Breast epithelium (tissue), 4 donors: ENCODE measurements at places on chromosomes 1 and 21.

- DNase-seq: no peak
Observed at GRCh38 chr1:228851193-228851592, 115.9 kb downstream of the RHOU start.

DNA sequence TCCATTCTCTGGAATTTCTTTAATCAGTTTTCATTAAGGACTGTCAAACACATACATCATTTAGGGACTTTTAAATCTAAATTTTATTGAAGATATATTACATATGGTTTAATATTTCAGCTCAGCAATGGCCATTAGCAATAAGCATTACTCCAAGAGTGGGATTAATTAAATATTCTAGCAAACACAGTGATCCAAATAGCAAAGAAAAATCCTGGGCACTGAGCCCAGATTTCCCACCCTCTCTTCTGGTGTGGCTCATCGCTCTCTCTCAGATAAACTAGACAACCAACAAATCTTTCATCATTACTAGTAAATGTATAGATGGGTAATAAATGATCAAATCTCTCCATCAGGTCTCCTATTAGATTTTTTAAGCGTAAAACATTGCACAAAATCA, 53.5 kb upstream of the FOXD3 start:
- DNase-seq: no peak

DNA sequence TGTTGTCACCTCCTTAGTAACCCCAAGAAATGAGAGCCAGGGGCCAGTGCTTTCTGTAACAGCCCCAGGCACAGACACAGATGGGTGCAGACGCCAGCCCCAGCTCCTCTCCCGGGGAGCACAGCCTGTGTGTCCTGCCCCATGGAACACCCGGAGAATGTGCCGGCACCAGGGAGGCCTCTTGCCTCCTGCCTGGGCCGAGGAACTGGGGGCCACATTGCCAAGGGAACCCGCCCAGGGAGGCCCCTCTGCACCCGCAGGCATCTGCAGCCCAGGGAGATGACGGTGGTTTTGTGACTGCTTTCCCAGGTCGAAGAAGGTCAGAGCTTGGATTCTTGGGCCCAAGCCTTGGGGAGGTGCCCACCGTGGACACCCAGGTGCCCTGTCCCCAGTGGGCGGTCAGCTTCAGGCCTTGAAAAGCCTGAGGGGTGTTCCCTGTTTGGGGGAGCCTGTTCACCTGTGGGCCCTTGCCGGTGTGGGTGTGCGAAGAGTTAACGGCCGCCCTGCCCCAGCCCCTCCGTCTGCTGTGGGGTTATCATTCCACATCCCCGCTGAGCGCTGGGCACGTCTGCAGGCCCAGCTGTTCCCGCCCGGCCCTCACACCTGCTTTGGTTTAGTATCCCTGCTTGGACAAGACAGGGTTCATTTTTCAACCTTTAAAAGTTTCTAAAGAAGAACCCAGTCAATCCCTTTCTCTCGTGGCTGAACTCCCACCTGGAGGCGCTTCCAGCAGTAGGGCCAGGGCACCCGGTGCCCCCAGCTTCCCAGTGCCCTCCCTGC, 62.5 kb downstream of the MORN1 start:
- no peak for DNase-seq

GRCh38 chr1:153527683-153528040, 8.1 kb downstream of the S100A6 start:
- DNase-seq: no peak

DNA sequence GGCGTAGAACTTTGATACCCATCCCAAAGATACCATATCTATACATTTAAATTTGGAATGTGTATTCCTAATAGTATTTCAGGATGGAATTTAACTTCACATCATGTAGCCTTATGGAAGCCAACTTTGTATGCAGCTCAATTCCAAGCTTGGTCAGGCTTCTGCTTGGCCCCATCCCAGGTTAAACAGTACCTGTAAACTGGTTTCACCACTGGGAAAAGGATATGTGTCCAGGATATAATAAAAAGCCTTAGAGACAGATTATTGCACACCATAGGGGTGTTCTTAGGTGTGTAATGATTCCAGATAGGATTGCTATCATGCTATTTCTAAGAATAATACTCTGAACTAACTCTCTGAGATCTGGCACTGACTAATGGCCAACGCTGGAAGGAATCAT, 28.1 kb downstream of the ADAM30 start:
- DNase-seq: no peak

GRCh38 chr1:242788771-242789170, 264.3 kb upstream of the PLD5 start:
- no peak for DNase-seq

DNA sequence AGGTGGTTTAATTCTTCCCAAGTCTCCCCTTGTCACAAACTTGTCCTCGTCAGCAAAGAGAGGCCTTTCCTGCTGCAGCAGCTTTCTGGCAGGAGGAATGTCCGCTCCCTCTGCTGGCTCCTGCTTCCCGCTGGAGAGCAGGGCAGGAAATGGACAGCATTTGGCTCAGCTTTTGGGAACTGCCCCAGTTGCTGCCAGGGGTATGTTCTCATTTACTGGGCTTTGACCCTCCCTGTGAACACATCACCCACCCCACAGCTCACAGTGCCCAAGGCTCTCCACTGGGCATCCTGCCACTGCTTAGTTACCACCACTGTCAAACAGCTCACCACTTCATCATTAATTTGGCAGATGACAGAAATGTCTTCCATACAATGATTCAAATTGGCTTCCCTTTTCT, 75.4 kb downstream of the MRPL37 start:
- no peak for DNase-seq

GRCh38 chr21:40901691-40902090, 54.7 kb upstream of the DSCAM start:
- peak; percentile 67 for DNase-seq

DNA sequence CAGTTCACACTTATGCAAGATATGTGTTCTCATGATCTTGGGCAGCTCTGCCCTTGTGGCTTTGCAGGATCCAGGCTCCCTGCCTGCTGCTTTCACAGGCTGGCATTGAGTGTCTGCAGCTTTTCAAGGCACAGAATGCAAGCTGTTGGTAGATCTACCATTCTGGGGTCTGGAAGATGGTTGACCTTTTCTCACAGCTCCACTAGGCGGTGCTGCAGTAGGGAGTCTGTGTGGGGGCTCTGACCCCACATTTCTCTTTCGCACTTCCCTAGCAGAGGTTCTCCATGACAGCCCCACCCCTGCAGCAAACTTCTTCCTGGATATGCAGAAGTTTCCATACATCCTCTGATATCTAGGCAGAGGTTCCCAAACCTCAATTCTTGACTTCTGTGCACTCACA, 500.5 kb downstream of the BRINP3 start:
- no peak for DNase-seq

- no peak for DNase-seq
Observed at GRCh38 chr1:233912909-233913308, 8.4 kb downstream of the SLC35F3 start.

GRCh38 chr1:8945568-8945967, at the start of gene CA6:
TSS of gene CA6 (plus strand) at chr1:8945868. CDS start at chr1:8945887, 19 bp downstream.
- no peak for DNase-seq

DNA sequence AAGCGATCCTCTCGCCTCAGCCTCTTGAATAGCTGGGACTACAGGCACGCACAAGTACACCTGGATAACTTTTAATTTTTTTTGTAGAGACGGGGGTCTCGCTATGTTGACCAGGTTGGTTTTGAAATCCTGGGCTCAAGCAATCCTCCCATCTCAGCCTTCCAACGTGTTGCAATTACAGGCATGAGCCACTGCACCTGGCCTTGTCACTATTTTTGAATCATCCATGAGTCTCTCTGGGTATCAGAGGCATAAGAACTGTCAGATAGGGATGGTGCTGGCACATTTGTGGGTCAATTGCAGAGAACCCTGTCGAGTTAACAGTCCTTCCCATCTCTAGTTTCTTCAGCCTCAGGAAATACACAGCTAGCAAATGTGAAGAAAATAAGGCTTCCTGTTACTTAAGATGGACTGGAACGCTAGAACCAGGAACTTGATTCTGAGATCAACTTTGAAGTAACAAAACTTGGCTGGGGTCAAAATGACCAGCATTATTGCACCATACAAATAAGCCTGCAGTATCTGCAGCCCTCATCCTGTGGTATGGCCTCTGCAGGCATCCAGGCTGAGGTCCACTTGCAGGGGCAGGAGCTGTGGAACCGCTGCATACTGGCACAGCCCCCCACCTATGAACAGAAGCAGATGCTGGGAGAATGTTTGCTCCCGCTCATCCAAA, 124.3 kb upstream of the GADD45A start:
- no peak for DNase-seq

DNA sequence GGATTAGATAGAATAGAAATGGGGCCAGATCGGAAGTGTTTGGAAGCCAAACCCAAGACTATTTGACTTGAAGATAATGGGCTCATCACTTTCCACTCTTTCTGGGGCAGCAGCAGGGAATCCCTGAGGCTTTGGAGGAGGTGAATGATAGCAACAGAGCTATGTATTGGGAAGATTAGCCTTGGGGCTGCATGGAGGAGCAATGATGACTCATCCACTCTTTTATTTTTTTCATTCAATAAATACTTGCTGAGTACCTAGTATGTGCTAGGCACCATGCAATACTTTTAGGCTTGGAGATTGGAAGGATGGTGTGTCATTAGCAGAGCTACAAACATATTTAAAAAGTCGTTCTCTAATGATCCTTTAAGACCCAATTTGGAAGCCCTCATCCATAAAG, 166.9 kb upstream of the FOXD3 start:
- no peak for DNase-seq

GRCh38 chr1:201585901-201586300, 47.0 kb downstream of the NAV1 start:
- no peak for DNase-seq

DNA sequence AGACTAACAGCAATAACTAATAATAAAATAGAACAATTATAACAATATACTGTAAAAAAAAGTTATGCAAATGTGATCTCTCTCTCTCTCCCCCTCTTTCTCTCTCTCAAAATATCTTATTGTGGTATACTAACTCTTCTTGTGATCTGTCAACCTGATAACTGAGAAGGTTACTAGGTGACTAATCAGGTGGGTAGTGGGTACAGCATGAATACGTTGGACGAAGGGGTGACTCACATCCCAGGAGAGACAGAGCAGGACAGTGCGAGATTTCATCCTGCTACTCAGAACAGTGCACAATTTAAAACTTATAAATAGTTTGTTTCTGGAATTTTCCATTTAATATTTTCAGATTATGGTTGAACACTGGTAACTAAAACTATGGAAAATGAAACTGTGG, 257.5 kb downstream of the LRRC40 start:
- DNase-seq: no peak

DNA sequence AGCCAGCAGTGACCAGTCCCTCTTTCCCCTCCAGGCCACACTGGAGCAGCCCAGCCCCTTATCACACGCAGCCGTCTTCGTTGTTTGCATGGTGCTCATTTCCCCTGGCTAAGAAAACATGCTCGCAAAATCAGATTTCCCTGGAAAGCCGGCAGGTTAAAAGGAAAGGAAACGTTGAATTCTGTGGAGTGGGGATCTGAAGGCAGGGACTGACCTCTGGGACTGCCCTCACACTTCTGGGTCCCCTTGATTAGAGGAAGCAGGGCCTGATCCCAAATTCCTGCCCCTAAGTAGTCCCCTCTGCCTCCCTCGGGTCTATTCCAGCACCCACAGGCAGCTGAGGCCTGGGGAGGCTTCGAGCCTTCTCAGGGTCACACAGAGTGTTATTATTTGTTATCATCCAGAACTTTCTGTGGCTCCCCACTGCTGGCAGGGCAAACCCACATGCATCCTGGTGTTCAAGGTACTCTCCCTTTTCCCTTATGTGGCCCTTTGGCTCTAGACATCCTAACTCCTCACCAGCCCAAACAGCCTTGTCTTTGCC, 125.2 kb upstream of the ZBTB40 start:
- DNase-seq: peak; percentile 9

DNA sequence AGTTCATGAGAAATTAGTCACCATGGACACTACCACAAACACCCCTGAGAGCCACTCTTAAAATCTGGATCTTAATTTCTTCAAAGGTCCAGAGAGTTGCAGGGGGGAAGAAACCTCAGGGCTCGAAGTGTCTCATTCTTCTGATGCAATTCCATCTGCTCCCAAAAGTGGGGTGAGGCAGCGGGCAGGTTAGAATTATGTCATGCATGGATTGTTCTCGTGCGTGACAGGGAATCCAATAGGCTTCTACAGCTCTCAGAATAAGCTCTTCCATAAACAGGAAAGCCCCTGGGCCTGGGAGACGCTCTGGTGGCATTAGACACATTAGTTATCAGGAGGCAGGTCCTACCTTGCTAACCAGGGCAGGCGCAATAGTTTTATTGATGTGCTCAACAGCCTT, 8.4 kb downstream of the ENO1 start:
- DNase-seq: no peak

- DNase-seq: no peak
Observed at GRCh38 chr1:225768662-225769426, 8.8 kb upstream of the SRP9 start.

- DNase-seq: no peak
Observed at GRCh38 chr1:183656355-183656754, 3.2 kb upstream of the APOBEC4 start.

DNA sequence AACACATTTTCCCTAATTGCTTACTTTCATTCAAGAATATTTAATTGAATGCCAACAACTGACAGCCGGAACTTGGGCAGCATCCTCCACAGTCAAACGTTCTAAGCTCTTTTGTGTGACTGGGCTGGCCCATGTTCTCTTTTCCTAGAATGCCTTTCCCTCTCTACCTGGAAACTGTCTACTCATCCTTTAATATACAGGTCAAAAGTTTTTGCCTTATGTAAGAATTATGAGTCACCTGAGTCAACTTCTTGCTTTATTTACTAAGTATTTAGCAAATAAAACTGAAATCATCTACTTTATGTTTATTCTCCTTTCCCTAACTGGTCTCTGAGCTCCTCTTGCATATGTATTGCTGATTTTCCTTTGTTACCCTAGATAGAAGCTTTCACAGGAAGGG, 172.2 kb downstream of the CHRM3 start:
- no peak for DNase-seq

GRCh38 chr21:14675774-14676530, 129.8 kb upstream of the SAMSN1 start:
- DNase-seq: no peak

DNA sequence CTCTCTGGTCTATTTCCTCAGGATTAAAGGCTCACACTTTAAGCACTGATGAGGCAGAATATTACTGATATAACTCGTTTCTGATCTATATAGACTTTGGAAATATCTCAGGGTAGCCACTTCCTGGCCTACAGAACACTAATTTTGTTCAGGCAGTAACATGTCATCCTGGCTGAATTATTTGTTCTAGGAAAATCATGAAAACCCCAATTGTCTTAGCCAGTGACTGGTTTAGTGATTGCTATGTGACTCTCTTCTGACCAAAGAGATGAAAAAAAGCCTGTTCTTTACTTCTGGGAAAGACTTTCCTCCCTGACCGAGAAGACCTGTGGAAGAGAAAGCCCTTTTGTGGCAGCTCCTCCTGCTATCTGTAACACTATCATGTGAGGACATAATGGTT, 453.7 kb downstream of the SETD4 start:
- DNase-seq: no peak

DNA sequence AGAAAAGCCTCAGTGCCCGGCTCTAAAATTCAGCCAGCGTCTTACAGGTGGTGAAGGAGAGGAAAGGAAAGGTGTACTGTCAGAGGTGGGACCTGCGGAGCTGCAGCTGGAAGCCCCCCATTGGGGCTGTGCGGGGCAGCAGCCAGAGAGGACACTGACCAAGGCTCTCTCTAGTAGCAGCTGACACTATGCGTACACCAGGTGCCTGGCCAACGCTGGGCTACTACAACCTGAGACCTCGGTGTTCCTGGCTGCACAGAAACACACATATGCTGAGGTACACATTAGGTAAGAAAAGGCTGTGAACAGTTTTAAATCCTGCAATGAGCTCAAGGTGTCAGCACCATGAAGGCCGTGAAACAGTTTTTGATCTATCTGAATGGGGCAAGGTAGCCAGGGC, 55.5 kb upstream of the EDN2 start:
- DNase-seq: no peak
